ENCODE measurements at places on chromosomes 7 and 10. TPM values are rescaled to one million over a fixed set of nuclear protein-coding genes. Genes with fewer than 3 reads are reported as not detected.
A peak's percentile ranks its signal among the peaks of the same experiment; 100 is the strongest.

Gene NPY4R
- not detected for polyA plus RNA-seq

Gene SEMA4G
- 63.0 TPM for polyA plus RNA-seq

Gene MORN4
- 24.7 TPM for polyA plus RNA-seq

Gene JAKMIP3
- polyA plus RNA-seq, result 0.25 TPM

Gene IDI2
- polyA plus RNA-seq, result not detected

DNA sequence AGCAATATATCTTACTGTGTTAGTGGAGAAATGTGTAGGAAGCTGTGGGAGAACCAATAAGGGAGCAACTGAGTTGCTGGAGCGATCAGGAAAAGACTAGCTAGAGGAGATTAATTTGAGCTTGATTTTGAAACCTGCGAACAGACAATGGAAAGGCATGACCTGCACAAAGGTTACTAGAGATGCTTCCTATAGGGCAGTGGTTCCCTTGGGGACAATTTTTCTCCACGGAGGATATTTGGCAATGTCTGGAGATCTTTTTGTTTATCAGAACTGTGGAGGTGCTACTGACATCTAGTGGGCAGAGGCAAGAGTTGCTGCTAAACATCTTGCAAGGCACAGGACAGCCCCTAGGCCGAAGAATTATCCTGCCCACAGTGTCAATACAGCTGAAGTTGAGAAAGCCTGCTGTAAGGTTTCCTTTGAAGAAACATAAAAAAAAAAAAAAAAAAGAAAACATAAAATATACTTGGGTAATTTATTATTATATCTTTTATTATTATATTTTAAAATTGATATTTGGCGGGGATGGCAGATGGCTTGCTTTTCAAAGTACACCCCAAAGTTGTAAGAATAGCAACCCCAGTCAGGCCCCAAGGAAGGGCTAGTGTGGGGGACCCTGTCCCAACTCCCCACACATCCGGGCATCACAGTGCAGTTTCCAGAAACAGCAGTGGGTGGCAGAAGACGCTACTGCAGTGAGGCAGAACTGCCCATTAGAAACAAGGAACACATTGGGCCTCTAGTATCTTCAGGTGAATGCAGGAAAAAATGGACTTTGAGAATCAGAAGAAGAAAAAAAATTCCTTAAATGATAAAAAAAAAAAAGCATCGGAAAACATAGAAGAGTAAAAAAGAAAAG lies 481.6 kb downstream of the SH2D4B start:
- peak; percentile 72 for DNase-seq

GRCh38 chr7:2974093-2974819 lies 69.4 kb downstream of the CARD11 start:
- no peak for DNase-seq

DNA sequence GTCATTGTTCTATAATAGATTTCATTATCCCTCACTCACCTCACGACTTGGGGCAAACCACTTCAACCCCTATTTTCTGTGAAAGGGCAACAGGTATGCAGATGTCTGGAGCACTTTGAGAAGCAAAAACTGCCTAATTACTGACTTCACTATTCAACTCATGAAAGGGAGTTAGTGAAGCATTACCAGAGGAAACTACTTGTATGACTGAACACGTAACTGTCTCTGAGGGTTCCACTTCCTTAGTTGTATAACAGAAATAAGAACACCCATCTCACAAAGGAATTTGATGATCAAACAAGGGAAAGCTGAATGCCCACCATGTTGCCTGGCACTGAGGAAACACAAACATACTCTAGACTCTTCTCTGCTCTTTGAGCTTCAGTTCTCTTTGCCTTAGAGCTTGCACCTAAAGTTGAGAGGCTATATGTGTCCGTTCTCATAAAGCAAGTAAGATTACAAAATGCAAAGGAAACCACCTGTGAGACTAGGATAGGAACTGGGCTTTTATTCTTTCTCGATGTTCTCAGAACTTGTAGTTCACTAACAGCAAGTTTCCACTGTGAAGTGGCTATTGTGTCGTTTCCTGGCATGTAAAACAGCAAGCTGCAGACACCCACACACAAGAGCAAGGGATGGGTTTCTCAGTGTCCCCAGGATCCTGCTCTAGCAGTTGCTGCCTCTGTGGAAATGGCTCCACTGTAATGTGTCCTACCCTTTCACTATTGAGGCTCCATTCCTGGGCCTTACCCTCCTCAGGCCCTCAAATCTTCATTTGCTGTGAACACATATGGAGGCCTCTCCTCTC lies 2.6 kb downstream of the TMEM243 start:
- peak; percentile 20 for DNase-seq

DNA sequence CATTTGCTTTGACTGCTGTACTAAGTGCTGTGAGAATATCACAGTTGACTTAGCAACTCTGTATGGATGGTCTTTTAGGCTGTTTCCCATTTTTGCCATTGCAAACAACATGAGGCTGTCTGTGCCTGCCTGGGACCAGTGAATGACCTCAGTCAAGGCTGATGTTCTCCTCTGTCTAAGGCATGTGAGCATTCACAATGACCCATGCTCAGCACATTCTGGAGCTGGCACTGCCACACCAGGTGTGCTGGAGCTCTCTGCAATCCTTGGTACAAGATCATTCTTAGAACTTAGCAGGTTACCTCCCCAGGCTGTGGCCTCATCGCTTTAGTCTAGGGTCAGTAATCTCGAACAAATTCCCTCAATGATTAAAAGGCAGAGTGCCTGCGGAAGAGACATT lies 61.9 kb downstream of the SH3PXD2A start:
- no peak for DNase-seq

- no peak for DNase-seq
These were observed 150.0 kb upstream of the IGFBP3 start for GRCh38 chr7:46071076-46071475.

DNA sequence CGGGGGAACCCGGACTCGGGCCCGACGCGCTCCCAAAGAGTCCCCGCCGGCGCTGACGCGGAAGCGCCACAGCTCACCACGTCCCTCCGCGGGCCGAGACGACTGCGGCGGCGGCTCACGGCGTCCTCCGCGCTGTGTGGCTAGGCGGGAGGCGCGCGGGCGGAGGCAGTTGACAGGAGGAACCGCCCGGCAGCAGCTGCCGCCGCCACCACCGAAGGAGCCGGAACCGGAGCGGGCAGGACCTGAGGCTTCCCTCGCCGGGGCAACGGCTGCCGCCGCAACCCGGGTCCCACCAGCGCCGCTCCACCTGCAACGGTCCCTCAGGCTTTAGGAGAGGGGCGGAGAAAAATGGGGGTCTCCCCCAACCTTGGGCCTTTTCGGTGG lies 334 bp downstream of the ZNF800 start:
- DNase-seq, result peak; percentile 49

- DNase-seq, result peak; percentile 37
These were observed 639 bp downstream of the TSPAN13 start for GRCh38 chr7:16753932-16754855.

GRCh38 chr10:46216836-46217751 lies 69.7 kb upstream of the ANTXRL start:
- no peak for DNase-seq

DNA sequence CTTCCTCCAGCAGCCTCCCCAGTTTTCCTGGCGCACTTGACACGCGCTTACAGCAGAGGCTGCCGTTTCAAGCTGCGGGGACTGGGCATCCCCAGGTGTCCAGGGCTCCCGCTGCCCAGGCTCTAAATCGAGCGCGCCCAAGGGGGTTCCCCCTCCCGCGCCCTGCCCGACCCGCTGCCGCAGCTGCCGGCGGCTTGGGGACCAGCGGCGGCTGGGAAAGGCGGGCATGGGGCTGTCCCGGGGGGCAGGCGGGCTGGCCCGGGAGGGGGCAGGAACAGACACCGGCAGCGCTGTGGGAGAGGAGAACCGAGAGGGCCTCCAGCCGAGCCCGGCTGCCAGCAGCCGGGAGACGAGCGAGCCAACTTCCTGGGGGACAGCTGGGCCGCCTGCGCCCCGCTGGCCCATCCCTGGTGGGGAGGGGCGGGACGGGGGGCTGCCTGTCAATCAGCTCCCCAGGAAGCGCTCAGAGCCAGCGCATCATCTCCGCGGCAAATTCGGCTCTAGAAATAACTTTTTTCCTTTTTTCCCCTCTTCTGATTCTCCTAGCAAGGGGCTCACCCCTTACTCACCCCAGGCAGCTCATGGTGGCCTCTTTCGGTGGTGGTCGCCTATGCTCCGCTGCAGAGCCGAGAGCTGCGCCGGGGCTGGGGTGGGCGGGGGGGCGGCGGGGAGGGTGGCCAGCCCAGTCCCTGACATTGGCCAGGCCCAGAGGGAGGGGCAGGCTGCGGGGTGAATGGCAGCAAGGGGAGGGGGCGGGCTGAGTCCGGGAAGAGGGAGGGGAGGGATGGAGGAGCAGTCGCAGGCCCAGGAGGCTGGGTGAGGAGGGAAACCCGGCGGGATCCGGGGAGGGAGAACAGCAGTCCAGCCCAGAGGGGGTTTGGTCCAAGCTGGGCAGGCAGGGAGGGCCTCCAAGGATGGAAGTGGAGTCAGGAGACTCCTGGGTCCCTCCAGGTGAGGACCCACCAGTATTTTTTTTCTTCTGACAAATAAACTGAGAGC lies 14.7 kb downstream of the GRID2IP start:
- DNase-seq, result no peak

GRCh38 chr7:46970476-46970875 lies 611.4 kb downstream of the TNS3 start:
- no peak for DNase-seq

DNA sequence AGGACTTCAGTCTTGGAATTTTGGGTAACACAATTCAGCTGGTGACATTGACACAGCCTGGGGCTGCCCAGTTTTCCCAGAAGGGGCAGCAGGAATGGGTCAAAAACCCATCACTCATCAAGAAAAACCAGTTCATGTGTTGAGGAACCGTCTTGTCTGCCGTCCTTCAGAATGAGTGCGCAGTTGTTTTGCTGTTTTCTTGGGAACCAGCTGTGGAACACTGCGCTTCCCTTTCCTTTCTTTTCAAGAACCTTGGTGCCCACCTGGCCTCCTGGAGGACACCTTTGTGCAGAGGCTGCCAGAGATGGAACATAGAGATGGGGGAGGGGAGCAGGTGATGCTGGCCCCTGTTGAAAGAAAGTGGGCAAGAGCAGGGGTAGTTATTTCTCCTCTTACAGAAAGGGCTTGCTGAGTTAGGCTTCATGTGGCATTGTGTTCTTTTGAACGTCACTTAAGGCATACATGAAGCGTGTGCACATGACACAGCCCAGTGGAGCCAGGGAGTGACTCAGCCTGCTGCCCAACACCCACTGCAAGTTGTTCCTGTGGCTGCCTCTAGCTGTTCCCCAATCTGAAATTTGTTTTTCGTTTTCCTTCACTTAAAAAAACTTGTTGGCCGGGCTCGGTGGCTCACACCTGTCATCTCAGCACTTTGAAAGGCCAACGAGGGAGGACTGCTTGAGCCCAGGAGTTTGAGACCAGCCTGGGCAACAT lies 87.4 kb upstream of the TNS3 start:
- DNase-seq, result peak; percentile 57

DNA sequence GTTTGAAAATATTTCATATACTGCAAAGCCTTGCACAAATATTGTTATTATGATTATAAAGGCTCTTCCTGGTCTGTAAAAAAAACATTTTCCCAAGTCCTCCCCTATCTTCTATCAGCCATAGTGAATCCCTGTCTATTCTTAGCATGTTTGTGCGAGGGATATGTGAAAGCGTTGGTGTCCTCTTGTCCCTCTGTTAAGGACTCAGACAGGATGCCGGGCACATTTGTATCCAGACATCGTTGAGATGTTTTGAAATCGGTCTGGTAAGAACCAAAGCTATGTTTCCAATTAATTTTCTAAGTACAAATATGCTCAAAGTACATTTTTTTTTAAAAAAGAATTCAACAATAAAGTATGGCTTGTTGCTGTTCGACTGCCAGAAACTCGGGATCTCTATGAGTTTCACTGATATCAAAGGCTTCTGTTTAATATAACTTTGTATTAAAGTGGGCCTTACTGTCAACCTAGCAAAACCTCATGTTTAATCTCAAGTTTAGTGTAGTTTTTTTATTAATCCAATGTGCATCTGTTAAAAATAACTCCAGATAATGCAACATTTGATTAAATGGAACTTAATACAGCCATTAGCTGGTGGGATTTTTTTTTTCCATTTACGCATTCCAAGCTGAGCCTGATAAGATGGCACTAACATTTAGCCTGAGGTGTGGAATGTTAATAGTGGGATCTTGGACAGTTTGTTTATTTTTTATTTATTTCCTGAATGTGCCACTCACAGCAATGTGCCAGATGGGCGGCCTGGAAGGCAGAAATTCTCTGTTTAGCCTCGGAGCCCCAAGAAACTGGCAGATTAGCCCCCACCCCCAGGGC lies 754.3 kb downstream of the LRMDA start:
- DNase-seq, result no peak

- no peak for DNase-seq
These were observed 78.7 kb upstream of the MKLN1 start for GRCh38 chr7:131249003-131249402.

DNA sequence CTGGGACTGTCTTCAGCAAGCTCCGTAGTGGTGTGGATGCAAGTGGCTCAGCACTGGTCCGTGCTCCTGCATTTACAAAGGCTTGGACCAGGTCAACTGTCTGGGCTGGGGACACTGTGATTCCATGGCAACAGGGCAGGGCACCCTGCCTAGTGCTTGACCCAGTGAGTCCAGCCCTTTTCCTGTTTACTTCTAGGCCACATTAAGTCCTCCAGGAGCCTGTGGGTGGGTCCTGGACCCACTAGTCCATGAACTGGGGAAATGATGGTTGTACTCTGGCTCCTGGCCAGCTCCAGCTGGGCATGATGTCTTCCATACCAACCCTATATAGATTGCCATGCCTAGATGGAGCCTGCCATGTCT lies 152.0 kb downstream of the RPS24 start:
- no peak for DNase-seq

GRCh38 chr10:69224862-69225657 lies 4.9 kb downstream of the HKDC1 start:
- no peak for DNase-seq

GRCh38 chr7:157009170-157009777 lies 1.2 kb downstream of the MNX1 start:
- no peak for DNase-seq

- DNase-seq, result no peak
These were observed 172.0 kb downstream of the ZEB1 start for GRCh38 chr10:31490858-31491504.

DNA sequence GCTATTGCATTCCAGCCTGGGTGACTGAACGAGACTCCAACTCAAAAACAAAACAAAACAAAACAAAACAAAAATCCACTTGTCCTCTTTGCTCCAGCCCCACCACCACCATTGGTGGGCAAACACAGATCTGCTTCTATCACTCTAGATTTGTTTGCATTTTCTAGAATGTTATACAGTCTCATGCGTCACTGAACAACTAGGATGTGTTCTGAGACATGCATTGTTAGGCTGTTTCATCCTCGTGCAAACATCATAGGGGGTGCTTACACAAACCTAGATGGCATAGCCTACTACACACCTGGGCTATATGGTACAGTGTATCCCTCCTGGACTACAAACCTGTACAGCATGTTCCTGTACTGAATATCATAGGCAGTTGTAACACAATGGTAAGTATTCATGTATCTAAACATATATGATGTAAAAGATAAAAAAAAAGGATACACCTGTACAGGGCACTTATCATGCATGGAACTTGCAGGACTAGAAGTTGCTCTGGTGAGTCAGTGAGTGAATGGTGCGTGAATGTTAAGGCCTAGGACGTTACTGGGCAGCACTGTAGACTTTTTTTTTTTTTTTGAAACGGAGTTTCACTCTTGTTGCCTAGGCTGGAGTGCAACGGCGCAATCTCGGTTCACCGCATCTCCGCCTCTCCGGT lies 45.3 kb downstream of the BTBD16 start:
- DNase-seq, result no peak

GRCh38 chr10:124612611-124613498 lies 131.3 kb downstream of the FAM53B start:
- no peak for DNase-seq
